CD4-positive, alpha-beta memory T cell (primary cell): ENCODE measurements at places on chromosomes 5 and 9.

DNA sequence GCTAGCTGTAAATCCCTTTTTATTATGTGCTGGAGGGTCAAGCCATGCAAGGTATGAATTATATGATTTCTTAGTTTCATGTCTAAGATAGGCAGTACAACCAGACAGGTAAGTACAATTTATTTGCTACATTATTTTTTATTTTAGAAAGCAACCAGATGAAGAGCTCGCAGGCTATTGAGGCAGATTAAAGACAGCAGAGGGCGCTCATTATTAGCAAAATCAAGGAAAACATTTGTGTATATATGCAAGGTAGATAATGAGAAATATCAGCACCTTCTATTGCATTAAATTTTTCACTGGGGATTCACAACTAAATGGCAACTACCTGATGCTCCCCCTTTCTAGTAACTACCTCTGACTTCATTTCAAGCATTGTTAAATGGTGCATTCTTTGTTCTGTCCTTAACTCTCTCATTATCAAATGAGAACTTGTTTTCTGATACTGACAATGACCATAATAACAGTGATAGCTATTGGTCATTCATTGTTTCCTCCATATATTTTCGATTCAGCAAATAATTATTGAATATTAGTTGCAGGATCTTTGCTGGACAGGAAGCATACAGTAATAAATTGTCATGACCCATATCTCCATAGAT is 8.6 kb downstream of the SCGB3A2 start:
- DNase-seq, result no peak

- no peak for DNase-seq
Measured at GRCh38 chr5:113118765-113119164, 142.2 kb downstream of the DCP2 start.

DNA sequence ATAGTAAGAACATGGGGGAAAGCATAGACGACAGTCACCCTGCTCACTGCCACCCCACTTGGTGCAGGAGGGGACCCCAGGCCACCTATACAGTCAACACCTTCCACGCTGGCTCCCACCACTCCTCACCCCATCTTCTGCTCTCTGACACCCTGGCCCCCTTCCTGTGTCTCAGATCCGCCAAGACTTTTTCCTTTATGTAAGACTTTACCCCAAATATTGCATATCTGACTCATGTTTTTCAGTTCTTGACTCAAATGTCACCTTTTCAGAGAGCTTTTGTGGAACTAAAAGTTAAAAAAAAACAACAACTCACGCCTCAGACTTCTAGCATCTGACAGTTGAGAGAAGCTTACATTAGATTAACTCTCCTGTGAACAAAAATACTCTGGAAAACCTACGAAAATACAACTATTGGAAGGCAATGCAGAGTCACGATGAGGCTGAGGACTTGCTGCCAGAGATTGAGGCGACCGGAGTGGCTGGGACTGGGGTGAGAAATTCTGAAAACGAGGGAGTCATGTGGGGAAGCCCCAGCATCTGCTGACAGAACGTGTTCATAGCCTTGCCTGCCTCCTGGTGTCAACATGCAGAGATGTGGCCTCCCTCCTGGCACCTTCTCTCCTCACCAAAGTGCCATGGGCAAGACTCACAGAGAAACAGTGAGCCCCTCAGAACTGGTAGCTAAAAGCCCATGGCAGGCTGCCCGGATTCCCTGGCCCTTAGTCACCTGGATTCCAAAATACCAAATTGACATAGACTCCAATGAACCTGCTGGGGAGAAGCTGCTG is 22.4 kb upstream of the FCN2 start:
- DNase-seq, result no peak

- DNase-seq, result no peak
Measured at GRCh38 chr9:120368799-120369198, 211.2 kb downstream of the CDK5RAP2 start.

DNA sequence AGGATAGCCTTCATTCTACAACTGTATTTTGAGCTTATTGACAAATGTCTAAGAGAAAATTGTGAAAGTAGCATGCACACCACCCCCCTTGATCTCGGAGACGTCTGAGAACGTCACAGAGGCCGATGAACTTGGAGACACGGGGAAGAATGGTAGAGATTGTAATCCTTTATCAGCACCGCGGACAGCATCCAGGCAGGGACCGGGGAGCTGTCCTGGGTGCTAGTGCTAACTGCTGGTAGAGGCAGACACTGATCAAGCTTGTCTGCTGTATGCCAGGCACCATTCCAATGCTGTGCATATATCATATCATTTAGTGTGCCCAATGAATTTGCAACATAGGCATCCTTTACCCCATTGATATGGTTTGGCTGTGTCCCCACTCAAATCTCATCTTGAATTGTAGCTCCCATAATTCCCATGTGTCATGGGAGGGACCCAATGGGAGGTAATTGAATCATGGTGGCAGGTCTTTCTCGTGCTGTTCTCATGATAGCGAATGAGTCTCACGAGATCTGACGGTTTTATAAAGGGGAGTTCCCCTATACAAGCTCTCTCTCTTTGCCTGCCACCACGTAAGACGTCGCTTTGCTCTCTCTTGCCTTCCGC is 98.8 kb downstream of the LHX2 start:
- peak; percentile 33 for DNase-seq

- peak; percentile 7 for DNase-seq
Measured at GRCh38 chr5:97534166-97534565, 351.1 kb upstream of the RIOK2 start.

DNA sequence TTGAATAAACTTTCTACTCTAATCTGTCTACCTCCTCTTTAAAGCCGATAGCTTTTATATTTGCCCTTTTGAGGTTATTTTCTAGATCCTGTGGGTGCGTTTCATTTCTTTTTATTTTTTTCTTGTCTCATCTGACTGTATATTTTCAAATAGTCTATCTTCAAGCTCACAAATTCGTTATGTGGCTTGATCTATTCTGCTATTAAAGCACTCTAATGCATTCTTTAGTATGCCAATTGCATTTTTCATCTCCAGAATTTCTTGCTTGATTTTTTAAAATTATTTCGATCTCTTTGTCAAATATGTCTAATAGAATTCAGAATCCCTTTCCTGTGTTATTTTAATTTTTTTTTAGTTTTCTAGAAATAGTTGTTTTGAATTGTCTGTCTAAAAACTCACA is 172.4 kb downstream of the CYLC2 start:
- no peak for DNase-seq

DNA sequence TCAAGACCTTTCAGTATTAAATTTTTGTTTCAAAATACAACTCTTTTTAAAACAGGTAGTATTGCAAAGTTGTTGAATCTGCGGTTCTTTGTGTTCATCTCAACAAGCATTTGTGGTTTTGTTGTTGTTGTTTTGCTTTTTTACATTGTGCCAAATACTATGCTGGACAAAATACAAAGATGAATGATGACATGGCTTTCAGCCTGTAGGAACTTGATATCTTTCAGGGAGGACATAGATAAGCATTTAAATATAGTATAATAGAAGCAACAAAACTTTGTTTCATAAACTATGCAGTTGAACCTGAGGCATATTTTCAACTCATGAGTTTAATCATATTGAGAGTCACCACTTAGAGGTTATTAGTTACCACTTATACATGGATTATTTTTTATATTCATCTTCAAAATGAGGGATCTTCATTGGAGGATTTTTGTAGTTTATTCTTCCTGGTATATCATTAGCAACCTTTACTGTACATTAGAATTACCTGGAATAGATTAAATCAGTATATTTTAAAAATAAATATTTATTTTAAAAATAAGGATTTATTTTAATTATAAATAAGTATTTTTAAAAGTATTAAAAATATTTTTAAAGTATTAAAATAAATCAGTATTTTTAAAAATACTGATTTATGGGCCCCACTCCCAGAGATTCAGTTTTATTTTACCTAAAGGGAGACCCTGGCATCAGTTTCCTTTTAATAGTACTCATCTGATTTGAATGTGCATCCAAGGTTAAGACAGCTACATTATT is 42.9 kb downstream of the KIF2A start:
- no peak for DNase-seq

DNA sequence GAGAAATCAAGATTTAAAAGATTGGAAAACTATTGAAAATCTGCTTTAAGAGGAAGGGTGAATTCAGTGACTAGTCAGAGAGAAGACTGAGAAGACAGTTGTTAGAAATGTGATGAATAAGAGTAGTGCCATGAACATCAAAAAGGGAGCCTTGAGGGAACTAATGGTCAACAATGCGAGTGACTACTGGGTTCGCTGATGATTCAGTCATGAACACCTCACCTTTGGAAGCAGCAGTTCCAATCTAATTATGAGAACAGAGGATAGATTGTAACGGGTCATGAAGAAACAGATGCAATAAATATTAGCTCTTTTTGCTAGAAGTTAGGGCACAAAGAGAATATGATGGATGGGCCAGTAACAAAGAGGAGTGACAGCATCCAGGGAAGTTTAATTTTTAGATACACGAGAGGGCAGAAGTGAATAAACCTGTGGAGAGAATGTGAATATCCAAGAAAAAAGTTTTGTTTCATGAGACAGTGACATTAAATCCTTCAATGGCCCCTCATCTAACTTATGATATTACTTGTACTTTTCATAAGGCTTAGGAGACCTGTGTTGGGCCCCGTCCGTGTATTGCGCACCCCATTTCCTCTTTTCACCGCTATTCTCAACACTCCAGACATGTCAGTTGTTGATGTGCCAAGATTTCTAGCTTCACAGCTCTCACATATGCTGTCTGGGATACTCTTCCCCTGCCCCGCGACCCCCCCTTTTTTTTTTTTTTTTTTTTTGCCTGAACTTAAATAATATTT is 23.5 kb upstream of the IFNE start:
- no peak for DNase-seq

DNA sequence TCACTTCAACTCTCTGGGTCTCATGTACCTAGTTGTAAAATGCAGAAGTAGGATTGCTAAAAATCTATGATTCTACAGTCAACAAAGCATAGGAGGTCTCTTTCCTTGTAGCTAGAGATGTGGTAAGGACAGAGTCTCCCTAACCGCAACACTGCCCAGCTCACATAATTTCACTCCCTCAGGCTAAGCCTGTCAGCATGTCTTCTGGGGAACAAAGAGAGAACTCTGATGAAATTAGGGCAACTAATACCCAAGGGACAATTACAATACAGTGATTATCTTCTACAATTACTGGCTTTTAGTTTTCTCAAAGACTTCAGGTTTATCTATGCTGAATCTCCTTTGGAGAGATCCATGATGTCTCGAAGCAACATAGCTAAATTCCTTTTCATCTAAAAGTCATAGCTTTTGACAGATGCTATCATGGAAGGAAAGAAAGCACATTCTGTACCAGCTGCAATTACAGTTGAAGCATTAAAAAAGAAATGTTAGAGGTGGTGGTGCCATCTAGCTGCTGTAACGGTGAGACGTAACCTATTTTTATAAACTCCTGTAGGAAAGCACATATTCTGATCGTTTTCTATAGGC is 141.1 kb upstream of the TARS1 start:
- DNase-seq, result no peak
